Transverse colon (tissue), 4 donors: ENCODE measurements at places on chromosomes 12 and 14. TPM values are rescaled to one million over a fixed set of nuclear protein-coding genes. Genes with fewer than 3 reads are reported as not detected.

CMKLR1 gene
- total RNA-seq, result 4.2 TPM

CEBPE gene
- not detected for total RNA-seq

RNASE1 gene
- total RNA-seq, result 296 TPM

SLC35F4 gene
- total RNA-seq, result not detected

AICDA gene
- not detected for total RNA-seq

SLC25A47 gene
- total RNA-seq, result 0.32 TPM

DPF3 gene
- total RNA-seq, result 7.1 TPM

DEPDC4 gene
- 0.95 TPM for total RNA-seq

KRT80 gene
- total RNA-seq, result not detected

DNA sequence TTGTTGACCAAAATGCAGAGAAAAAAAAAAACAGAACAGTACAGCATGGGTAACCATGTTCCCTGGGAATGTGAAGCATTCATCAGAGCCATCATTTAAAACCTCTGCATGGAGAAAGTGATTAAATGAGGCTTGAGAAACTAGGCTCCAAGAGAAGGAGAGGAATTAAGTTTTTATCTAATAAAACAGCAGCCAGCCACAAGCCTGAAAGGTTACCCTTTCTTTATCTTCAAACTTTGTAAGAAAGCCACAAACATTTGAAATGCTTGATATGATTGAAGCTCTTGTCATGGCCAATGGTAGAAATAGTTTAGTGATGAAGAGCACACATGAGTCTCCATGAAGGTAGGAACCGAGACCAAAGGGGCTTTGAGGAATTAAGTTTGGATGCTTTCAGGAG, 144.9 kb upstream of the SYT1 start:
- no peak for DNase-seq

DNA sequence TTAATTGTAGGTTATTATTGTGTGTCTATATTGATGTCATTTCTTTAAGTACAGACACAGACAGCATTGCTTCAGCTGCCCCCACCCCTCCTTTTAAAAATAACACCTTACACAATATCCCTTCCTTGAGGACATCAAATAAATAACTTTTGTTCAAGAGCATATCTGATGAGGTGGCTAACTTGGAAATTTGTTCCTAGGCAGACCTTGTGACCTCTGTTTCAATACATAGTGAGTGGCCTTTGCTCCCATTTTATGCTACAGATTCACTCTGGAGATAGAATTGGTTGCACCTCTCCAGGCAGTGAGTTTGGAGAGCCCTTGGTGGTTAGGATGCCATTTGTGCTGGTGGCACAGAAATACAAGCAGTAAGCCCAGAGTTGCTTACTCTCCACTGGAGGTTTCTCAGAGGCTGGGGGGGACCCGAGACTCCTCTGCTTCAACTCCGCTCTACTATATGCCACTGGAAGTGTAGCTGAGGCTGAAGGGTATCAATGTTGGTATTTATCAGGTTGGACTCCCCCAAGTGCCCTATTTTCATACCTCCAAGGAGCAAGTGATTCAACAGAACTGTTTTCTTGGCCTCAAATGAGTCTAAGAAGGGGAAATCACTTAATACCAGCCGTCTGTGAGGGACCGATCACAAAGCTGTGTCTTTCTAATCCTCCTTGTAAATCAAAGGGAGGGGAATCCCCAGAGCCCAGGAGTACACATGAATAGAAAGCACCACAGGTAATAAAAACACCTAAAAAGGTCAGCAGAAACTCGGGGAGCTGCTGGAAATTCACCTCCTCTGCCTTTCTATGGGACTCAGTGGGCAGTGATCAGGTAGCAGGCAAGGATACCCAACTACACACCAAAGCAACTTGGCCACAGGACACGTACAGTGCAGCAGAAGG, 463.1 kb downstream of the RAD51B start:
- DNase-seq, result no peak

DNA sequence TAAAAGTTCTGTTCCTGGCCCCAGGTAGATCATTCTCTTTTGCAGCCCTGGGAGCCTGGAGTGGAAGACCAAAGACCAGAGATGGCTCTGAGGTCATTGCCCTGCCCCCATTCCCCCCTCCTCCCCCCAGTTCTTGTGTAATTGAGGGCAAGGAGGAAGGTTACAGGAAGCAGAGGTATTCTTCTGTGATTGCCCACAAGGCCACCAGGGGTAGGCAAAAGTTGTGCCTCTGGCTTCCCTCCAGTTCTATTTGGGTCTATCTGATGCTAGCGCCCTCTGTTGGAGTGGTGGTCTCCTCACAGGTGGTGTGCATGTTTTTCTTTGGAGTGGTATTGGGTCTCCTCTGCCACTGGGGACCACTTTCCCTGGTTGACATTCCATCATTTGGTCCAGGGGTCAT, 41.2 kb upstream of the CRY1 start:
- no peak for DNase-seq

DNA sequence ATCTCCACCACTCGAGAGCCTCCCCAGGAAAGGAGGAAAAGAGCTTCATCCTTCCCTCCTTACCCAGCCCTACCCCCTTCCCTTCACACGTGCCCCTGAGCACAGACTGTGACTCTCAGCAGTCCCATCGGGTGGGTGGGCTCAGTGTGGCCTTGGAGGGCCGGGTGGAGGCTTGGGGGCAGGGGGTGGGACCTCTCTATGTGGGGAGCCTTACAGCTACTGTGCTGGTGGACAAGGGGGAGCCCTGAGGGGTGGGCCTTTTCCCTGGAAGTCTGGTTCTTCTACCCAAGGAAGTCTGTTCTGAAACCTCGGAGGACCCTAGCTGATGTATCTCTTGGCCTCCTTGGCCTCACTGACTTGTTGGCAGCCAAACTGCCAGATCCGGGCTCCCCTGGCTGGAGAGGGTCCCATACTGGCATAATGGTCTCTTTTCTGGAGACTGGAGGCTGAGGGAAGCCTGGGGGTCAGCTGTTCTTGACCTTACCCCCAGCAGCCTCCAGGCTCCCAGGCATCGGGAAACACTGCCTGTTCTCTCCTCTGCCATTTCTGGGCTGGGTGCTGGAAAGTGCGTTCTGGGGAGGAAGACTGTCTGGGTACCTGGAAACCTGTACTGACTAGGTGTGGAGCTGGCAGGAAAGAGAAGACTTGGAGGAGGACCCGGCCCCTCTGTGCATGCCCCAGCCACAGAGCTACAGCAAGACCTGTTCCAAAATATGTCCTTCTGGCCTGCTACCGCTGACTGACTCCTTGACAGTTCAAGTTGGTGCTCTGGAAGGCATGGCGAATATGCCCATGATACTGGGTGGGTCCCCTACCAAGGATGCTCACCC, 7.6 kb downstream of the VASH1 start:
- no peak for DNase-seq

DNA sequence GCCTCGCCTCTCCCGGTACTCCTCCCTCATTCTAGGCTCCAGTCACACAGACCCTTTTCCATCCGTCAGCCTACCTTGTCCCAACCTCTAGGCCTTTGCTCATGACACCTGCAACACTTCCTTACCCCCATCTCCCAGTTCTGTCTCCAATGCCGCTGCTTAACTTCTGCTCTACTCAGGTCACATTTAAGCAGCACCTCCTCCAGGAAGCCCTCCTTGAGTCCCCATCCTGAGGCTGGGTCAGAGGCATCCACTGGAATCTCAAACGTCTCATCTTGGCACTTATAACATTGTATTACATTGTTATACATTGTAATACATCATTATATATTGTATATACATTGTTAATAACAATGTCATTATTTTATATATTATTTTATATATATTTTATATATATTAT, 32.8 kb downstream of the RASAL1 start:
- DNase-seq, result no peak

GRCh38 chr12:77392467-77393088, 327.2 kb upstream of the E2F7 start:
- no peak for DNase-seq

GRCh38 chr12:52455821-52456220, 3.9 kb upstream of the KRT6B start:
- no peak for DNase-seq

DNA sequence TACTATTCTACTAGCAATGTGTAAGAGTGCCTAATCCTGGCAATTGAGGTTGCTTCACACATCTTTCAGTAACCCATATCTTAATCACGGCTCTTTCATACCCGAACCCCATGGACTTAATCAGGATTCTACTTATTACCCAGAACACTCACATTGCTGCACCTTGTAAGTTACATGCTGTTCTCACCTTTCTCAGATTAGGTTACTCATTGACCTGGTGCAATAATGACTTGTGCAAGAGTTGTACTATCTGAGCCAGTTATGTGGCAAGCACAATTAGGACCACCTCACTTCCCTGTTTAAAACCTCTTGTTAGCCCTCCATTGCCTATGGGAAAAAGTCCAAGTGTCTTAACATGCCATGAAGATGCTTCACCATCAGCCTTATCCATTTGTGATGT, 306.7 kb upstream of the E2F7 start:
- DNase-seq, result no peak

DNA sequence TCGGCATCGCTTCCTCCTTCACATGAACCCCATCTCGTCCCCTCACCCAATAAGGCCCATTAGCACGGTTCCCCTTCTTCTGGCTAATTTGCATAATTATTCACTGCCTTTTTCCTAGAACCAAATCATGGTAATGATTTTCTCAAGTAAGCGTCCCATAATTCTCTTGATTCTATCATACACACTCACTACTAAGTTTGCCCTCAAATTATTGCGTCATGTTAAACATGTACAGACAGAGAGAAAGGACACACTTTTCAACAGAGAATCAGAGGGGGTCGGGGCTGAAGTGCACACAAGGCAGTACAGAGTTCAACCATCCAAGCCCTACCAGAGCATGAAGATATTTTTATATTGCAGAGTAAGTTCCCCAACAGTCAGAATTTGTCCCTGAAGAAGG, 256.6 kb downstream of the FOXN3 start:
- no peak for DNase-seq

- no peak for DNase-seq
Observed at GRCh38 chr14:104001003-104001402, 58.7 kb upstream of the RD3L start.

GRCh38 chr12:47124451-47124850, 44.7 kb upstream of the AMIGO2 start:
- DNase-seq, result no peak

DNA sequence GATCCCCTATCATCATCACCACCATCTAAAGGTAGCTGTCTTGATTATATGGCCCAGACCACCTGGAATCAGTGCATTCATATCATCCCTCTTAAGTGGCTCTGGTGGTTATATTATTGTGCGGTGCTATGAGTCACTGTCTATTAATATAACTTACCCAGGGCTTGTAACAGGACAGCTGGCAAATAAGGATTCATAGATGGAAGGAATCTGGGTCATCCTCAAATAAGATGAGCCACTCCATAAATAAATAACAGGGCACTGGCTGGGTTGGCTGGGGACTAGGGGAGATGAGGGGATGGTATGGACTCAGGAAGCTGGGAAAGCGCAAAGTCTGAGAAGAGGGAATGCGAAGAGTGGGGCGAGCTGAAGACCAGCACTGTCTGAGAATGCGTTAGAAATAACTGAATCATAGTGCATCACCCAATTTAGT, 216.1 kb downstream of the NUAK1 start:
- no peak for DNase-seq

DNA sequence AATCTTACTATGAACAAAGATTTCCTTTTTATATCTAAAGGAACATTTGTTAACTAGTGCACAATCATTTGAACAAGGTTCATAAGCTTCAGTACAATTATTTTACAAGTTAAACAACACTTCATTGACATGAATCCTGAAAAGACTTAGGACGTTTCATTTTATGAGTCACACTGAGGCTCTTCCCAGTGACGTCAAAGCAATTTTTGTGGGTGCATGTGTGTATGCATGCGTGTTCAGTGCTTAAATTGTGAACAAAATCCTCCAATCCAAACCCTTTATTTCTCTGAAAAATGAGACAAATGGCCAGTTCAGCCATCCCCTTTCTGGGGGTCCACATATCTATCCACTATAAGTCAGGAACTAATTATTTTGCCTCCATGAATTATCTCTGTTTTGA, 2.9 kb downstream of the LMNTD1 start:
- no peak for DNase-seq

- DNase-seq, result no peak
Observed at GRCh38 chr14:61598980-61599379, 96.3 kb upstream of the HIF1A start.

- DNase-seq, result no peak
Observed at GRCh38 chr14:84351646-84352045, 1178.3 kb upstream of the FLRT2 start.

DNA sequence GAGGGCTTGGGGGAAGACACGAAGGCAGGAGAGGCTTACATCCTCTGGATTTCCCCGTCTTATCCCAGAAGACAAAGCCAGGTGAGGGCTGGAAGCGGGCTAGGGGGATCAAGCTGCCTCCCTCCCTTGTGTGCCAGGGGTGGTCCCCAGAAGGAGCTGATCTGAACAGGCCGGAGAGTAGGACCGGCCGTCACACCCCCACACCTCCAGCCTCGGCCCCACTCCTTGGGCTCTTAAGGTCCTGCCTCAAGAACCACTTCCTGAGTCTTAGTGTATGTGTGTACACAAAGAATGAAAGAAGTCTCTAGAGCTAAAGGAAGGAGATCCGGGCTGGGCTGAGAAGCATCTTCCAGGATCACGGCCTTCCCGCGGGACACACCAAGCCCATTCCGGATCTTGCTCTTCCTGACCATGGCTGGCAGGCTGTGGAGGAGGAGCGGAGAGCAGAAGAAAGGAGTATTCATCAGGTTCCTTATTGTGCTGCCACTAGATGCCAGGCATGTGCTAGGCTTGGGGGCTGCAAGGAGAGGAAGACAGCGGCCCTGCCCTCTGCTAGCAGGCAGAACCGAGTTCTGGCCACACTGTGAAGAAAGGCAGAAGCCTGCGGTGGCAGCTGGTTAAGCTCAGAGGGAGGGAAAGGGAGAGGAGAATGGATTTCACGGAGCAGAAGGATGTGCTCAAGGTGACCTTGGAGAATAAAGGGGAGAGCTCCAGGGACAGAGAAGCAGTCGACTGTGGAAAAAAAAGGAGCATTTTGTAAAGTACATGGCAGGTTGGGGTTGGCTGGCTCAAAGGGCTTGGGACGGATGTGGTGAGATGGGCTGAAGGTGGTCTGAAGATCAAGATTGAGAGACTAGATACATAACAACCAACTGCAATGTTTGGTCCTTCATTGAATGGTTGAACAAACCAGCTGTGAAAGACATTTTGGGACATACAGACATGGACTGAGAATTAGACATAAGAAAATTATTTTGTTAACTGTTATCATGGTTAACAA, 1.3 kb upstream of the CD63 start:
- no peak for DNase-seq

DNA sequence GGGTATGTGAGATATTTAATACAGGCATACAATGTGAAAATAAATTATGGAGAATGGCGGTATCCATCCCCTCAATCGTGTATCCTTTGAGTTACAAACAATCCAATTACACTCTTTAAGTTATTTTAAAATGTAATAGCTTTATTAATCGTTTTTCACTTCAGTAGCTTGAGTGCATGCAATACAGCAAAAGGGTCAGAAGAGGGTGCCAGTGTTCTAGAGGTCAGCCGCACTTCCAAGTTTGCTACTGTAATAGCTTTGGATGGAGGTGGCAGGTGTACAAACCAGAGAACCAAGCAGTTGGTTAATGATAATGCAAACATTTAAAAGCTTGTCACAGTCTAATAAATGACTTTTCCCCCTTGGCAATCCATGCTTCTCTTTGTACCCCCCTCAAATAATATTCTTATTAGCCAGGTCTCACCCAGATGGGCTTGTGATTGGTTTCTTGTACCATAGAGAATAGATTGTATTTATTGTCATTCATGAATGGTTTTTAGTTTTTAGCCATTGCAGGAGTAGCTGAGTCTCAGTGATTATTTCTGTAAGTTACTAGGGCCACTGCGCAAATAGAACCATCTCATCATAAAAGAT, 127.0 kb downstream of the ERC1 start:
- DNase-seq, result peak; percentile 78

GRCh38 chr14:68094158-68094557, 274.6 kb downstream of the RAD51B start:
- DNase-seq, result no peak

GRCh38 chr12:71061451-71061850, 96.3 kb downstream of the TSPAN8 start:
- no peak for DNase-seq
